ENCODE measurements at places on chromosomes 5 and 9.

DNA sequence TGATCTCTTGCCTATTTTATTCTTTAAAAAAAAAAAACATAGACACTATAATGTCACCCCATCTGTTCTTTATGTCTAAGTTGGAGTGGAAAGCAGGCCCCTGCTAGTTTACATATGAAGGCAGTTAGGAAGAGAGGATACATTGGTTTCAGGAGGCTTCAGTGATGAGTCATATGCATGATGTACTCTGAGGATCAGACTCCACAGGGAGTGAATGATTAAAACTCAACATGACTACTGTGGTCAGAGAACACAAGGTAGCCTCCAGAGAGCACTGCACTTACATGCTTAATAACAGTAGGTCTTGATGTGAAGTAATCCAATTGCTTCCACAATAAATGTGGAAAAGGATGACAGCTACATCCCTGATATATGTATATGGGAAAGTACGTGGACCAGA, 22.7 kb upstream of the FSTL4 start:
- peak; percentile 59 for DNase-seq

DNA sequence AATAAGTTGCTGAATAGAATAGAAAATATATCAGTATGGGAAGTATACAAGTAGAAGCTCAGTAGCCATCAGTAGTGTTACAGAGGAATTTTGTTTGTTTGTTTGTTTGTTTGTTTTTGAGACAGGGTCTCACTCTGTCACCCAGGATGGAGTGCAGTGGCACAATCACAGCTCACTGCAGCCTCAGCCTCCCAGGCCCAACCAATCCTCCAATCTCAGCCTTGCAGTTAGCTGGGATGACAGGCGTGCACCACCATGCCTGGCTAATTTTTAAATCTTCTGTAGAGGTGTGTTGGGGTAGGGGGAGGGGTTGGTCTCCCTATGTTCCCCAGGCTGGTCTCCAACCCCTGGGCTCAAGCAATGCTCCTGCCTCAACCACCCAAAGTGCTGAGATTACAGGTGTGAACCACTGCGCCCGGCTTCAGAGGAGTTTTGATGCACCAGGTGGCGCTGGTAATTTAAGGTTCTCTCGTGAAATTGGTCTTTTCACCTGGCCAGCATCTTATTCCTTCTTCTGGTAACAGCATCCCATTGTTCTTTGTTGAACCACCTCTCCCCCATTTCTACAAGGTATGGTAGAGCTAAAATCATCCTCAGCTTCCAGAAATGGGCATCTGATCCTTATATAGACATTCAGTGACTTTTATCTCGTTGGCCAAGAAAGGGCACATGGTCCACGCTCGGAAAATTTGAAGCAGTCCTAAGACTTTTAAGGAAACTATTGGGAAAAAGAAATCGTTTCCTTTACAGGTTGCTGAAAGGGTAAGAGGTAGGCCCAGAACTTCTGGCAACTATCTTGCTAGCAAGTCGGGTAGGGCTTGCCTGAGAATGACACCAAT, 157.1 kb downstream of the ARRDC3 start:
- DNase-seq = no peak

DNA sequence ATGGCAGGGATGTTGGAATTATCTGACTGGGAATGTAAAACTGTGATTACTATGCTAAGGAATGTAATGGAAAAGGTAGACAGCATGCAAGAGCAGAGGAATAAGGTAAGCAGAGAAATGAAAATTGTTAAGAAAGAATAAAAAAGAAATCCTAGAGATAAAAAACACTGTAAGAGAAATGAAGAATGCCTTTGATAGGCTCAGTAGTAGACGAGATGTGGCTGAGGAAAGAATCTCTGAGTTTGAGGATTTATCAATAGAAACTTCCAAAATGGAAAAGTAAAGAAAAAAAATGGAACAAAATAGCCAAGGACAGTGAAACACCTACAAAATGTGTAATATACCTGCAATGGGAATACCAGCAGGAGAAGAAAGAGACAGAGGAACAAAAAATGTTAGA, 468.5 kb upstream of the PIK3R1 start:
- DNase-seq = no peak

- DNase-seq = no peak
Observed at GRCh38 chr5:11897781-11898180, 6.5 kb downstream of the CTNND2 start.

- DNase-seq = peak; percentile 2
Observed at GRCh38 chr5:7802855-7803254, 48.1 kb downstream of the CFAP90 start.

GRCh38 chr9:81610740-81611107, 78.6 kb downstream of the TLE1 start:
- DNase-seq = no peak

- DNase-seq = no peak
Observed at GRCh38 chr5:55042886-55043285, 18.8 kb downstream of the GZMK start.

GRCh38 chr9:117707561-117707960, 3.4 kb downstream of the TLR4 start:
- DNase-seq = no peak

GRCh38 chr9:123115146-123115913, 81.9 kb downstream of the GPR21 start:
- no peak for DNase-seq

DNA sequence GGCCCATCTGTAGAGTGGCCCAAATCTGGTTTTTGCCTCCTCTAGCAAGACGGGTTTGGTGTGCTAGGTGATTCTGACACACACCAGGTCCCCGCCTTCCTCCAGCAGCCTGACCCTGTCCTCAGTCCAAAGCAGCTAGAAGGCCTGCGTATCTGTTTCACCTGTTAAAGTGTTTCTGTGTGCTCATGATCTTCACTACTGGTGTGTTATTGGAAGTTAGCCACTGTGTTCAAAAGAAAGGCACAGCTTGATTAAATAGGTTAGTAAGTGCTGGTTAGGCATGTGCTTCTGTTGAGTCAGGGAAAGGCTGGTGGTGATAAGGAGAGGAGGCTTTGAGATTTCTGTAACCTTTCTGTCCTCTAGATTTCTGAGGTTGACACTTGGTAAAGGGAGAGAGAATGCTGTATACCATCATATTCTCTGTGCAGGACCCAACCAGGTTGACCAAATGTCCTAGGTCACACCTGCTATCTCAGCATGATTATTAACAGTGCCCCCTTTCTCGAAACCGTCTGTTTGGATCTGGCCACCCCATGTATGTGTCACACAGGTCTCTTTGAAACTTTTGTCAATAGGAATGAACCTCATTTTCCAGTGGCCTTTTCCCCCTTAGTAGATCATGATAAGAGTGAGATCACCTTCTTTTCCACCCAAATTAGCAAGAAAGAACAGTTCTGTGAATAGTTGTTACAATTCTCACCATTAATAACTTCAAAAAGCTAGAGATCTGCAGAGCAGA, 58.8 kb downstream of the ARHGAP26 start:
- DNase-seq = no peak

- peak; percentile 88 for DNase-seq
Observed at GRCh38 chr9:14205463-14205862, 108.5 kb downstream of the NFIB start.

DNA sequence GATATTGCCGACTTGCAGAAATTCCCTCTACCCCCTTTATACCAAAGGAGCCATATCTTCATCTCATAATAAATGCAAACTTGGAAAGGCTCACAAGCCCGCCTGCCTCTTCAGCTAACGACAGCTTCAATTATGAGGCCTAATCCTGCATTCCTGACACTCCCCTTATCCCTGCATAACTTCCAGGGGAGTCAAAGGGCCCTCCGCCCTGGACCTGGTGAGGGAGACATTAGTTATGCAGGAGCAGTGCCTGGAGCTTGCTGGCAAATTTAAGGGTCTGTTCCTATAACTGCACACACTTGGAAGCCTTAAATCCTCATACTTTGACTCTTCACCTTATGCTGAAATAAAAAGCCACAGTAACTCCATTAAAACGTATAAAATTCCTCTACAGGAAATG, 617.9 kb downstream of the BNC2 start:
- peak; percentile 60 for DNase-seq

DNA sequence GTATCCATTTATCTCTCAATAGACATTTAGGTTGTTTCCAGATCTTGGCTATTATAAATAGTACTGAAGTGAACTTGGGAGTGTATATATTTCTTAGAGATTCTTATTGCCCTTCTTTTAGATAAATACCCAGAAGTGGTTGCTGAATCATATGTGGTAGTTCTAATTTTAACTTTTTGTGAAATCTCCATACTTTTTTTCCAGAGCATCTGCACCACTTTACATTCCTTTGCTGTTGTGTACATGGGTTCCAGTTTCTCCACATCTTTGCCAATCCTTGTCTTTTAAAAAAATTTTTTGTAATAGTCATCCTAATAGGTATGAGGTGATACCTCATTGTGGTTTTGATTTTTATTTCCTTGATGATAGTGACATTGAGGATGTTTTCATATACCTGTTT, 303.7 kb downstream of the CCDC171 start:
- DNase-seq = peak; percentile 76

DNA sequence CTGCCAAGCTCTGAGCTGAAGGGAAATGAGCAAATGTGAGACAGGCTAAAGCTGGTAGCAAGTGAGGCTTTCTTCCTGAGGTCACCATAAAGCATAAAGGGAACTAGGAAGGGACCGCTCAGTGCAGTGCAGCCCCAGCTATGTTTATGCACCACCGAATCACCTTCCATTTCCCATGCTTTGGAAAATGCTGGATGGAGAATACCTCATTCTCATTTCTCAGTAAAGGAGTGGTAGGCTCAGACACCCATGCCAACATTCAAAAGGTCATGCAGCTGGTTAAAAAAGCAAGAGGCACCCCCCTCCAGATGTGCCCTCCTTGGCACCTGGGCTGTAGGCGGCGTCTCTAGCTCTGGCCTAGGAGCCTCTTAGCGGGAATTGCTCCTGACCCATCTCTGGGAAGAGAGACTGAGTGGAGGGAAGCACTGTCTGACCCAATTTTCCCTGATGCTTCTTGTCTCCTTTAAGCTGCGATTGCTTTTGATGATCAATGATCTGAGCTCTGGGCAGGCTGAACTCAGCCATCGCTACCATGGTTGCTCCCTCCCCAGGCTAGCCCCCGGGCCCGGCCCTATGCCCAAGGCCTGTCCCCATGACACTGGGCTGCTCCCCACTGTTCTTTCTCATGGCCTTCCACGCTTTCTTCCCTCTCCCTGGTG, 58.7 kb downstream of the ZNF354C start:
- DNase-seq = no peak

DNA sequence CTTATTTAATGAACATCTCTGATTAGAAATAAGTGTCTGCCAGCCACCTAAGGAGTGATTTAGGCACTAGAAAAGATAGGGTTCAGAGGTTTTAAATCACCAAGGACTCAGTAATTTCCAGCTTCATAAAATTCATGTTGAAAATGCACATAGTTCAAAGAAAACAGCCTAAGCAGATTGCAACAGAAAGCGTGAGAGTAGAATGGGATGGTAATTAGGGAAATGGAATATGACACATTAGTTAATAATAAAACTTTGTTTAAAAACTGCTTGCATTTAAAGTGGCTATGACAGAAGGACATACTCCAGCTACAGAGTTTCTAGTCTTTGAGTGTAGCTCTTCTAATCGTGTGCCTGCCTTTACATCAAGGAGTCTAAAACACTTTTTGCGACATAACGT, 490.8 kb downstream of the TLE4 start:
- no peak for DNase-seq

GRCh38 chr9:78694974-78695373, 398.0 kb downstream of the PSAT1 start:
- DNase-seq = no peak

GRCh38 chr5:79236970-79237739, 1.2 kb downstream of the JMY start:
- peak; percentile 30 for DNase-seq

GRCh38 chr5:160089531-160089930, 29.7 kb downstream of the PWWP2A start:
- no peak for DNase-seq

- no peak for DNase-seq
Observed at GRCh38 chr5:136891175-136891972, 526.0 kb upstream of the TRPC7 start.

DNA sequence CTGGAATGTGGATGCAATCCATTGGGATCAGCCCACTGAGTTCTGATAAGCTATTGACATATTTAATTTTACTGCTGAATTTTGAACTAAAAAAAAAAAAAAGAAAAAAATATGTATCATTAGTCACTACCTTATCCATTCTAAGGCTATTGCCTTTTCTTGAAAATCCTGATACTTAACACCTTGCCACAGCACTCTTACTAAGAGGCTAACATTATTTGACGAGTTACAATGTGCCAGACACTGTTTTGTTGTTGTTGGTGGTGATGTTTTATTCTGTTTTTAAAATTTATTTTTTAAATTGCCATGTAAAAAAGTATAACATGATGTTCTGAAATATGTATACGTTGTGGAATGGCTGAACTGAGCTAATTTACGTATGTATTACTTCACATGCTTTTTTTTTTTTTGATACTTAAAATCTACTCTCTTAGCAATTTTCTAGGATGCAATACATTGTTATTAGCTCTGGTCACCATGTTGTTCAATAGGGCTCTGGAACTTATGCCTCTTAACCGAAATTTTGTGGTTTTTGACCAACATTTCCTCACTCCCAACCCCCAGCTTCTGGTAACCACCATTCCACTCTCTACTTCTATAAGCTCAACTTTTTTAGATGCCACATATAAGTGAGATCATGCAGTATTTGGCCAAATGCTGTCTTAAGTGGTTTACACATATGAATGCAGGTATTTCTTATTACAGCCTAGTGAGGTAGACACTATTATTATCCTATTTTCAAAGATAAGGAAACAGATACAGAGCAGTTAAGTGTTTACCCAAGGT, 134.8 kb upstream of the PCA3 start:
- peak; percentile 32 for DNase-seq

DNA sequence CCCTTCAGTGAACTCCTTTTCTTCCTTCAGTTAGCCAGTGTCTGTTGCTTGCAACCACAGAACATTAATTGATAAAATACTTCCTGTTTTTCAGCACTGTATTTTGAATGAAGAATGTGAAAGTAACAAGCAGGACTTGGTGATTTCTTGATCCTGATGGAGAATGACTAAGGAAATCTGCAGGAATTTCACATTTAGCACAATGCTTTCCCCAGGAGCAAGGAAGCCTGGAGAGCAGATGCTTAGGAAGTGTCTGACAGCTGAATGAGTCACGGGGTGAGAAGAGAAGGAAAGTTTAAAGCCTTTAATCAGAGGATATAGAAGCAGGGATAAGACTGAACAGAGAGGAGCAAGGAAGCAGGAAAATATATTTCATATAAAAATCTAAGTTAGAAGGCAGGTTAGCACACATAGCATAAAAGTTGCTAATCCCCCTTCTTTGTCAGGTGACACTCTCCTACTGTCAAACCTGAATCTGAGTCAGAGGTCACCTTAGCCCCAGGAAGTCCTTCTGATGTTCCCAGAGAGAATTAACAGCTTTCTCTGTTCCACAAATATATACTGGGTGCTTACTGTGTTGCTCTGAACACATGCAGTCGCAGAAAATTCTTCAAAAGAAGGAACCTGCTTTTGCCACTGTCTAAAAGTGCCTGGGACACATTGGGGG, 59.7 kb downstream of the GNA14 start:
- peak; percentile 93 for DNase-seq

DNA sequence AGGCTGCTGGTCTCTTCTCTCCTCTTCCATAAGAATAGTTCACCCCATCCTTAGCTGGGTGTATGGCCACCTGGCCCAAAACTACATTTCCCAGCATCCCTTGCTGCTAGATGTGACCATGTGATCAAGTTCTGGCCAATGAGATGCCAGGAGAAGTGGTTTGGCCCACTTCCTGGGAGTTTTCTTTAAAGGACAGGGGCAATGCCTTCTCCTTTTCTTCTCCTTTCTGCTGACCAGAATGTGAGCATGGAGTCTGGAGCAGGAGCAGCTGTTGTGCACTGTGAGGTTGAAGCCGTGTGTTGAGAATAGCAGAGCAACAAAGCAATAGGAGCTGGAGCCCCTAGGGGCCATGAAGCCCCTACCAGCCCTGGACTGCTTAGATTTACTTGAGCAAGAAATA, 36.8 kb downstream of the C9orf50 start:
- peak; percentile 87 for DNase-seq

- DNase-seq = peak; percentile 43
Observed at GRCh38 chr9:130781569-130781968, 53.5 kb upstream of the ABL1 start.
